8988T (cell line): ENCODE measurements at places on chromosomes 2 and 18.

- DNase-seq, result no peak
These were observed 8.2 kb upstream of the INPP1 start for GRCh38 chr2:190335225-190335559.

DNA sequence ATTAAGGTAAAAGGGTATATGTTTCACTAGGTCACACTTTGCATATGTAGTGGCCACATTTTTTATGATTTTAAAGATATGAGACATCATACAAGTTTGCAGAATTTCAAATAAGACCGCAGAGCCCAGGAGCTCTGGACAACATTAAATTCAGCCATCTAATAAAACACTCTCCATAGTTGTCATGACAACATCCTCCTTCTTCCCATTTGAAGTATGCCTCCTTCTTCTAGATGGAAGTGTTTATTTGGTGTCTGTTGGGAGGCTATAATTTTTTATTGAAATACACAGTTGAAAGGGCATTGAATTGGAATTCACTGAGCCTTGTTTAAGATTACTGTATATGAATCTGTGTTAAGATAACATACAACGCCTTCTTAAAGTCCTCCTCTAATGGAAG, 467.3 kb downstream of the CMPK2 start:
- no peak for DNase-seq

DNA sequence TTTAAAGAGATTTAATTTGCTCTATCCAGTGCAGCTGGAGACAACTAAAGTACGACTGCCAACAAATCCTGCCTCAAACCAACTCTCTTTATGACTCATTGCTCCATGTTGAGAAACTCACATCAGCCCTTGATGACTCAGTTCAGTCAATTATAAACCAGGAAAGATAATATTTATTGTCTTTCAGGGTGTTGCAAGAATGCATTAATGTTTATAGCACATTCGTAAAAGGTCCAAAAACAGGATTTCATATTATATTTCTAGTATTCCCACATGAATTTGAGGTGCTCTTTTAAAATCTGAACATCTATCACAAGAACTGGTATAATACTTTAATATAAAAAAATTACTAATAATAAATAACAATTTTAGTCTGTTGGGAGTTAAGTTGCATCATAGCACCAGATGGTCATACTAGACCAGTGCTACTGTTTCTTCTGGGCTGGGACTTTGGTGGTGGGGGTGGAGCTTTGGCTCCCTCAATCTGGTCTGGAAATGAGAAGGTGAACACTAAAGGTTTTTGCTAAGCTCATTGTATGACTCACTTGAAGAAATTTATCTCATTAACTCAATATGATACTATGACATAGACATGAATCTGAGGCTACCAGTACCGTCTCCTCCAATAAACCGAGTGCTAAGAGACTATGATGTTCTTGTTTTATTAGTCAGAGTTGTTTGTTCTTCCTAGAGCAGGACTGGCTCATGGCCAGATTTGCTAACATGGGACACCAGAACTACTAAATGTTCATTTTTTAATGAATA, 26.6 kb upstream of the MAP3K20 start:
- no peak for DNase-seq

DNA sequence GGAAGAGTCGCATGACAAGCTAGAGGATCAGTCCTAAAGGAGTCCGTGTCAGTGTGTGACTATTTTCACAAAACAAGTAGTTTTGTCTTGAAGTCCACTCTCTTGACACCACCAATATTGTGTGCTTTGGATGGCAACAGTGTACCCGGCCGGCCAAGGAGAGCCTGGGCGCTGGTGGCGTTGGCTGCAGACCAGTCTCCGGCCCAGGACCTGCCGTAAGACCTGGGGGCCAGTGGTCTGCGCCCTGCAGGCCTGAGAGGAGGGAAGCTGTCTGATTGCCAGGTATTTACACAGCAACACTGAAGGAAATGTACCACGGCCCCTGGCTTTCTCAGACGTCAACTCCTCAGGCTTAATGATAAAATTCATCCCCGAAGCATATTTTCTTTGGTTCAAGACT, 472.4 kb upstream of the SALL3 start:
- no peak for DNase-seq

DNA sequence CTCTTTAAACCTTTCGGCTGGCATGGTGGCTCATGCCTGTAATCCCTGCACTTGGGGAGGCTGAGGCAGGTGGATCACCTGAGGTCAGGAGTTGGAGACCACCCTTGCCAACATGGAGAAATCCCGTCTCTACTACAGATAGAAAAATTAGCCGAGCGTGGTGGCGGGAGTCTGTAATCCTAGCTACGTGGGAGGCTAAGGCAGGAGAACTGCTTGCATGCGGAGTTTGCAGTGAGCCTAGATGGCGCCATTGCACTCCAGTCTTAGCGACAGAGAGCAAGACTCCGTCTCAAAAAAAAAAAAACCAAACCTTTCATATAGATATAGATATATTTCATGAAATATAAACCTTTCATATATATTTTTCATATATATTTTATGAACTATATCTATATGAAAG, 864.7 kb downstream of the TRIB2 start:
- DNase-seq, result no peak
